NCI-H1092 treated with DMSO at 0.1 percent for 48 hours (cell line): ENCODE measurements at places on chromosomes 3 and 15.

- no peak for DNase-seq
Measured at GRCh38 chr15:79381593-79381992, 50.5 kb upstream of the MINAR1 start.

DNA sequence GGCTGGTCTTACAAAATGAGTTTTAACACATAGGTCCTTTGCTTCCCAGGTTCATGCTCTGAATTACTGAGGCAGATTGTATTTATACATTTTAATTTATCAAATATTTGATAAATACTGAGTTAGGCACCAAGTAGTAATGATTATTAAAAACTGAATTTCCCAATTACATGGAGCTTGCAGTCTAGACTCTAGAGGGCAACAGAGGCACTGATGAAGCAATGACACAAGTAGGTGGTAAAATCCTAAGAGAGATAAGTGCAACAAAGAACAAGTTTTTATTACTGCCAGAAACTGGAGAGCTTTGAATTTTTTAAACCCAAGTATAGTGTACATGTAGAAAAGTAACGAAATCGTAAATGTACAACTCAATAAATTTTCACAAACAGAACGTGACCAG lies 406.2 kb upstream of the RARB start:
- DNase-seq = no peak

GRCh38 chr3:128706086-128706615 lies 19.8 kb upstream of the RAB7A start:
- no peak for DNase-seq

GRCh38 chr3:59737241-59737640 lies 687.4 kb upstream of the CFAP20DC start:
- no peak for DNase-seq

GRCh38 chr3:142943349-142943748 lies 20.1 kb downstream of the PAQR9 start:
- DNase-seq = no peak

DNA sequence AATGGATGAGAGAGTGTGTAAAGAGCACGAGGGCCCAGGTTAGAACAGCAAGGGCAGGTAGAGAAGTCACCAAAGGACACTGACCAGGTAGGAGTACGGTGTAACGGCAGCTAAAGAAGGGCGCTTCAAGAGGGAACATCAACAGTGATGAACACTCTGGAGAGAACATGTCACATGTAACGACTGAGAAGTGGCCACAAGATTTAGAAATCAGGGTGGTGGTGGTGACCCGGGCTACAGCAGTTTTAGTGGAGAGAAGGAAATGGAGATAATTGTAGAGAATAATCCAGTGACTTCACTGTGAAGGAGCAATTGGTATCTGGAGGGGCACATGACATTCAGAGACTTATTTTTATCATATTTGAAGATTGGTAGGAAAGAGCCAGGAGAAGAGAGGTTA lies 1.2 kb upstream of the C15orf40 start:
- DNase-seq = no peak

DNA sequence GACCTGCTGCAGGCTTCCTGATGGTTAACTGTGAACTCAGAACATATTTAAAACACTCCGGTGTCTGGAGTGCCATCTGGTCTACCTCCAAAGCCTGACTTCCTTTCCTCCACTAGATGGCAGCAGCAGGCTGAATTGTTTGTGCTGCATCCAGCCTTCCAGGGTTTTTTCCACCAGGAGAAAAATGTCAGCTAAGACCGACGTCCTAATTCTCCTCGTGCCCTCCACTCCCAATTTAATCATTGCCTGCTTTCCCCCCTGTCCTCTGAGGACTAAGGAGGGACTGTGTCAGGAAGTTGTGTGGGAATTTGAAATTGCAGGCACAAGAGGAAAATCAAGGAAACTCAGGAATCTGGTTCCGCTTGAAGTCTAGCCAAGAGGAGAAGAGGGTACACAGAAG lies 165.2 kb upstream of the UMPS start:
- DNase-seq = peak; percentile 64

DNA sequence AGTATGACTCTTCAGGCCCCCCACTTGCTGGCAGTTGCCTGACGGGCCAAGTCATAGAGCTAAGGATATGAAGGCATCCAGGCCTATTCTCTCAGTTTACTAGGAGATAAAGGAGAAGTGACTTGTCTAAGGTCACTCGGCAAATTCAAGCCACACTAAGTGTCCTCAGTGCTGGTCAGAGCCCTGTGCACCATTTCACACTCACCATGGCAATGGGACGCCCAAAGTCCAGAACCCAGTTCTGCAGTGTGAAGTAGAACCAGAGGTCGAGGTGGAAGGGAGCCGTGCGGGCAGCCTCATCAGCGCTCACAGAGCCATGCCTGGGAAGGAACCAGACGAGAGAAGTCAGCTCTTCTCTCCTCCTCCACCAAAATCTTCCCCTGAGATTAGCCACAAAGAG lies 11.2 kb downstream of the CLN6 start:
- DNase-seq = no peak

DNA sequence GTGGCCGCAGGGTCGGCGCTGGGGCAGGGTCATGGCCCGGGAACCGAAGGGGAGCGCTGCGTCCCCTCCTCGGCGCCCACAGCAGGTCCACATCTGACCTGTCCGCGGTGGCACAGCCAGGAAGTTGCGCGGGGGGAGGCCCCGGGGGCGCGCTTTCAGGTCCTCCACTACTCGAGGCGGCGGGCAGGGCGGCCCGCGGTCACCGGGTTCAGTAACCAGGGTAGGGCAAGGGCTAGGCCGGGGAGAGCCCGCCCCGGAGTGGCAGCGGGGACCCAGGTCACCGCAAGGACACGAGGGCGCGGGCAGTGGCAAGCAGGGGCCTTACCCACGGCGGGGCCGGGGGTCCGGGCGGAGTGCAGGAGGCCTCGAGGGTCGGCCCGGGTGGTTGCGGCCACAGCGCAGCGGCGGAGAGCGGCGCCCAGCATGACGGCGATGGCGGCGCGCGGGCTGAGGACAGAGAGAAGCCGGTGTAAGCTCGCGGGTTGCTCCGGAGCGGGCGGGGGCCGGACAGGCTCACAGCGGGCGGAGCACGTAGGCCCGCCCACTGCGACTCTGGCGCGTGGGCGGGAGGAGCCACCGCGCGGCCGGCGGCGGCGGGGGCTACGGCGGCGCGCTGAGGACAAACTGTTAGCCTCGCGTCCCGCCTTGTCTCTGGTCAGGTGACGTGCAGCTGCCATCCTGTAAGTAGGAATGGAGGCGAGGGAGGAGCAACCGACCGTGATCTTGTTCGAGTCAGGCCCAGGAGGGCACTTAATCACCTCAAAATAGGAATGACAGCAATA lies at the start of gene COX5A:
Gene COX5A (minus strand): TSS at position 484 of the 782 bp plus-strand sequence. CDS start 59 bp downstream, at position 425.
- peak; percentile 90 for DNase-seq

DNA sequence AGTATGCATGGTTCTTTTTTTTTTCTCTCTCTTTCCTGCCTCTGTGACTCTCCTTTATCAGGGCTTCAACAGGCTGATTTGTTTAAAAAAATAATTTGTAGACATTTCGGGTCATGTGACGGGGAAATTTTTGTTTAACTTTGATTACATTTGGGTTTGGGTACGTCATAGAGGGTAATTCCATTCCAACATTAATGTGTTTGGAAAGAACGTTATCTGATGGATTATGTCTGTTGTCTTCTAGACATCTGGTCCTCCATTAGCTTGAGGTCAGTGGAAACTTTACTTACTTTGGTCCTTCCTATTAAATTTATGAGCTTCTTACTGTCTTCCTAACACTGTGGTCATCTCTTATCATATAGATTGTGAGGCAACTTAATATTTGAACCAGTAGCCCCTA lies 80.9 kb downstream of the STT3B start:
- DNase-seq = no peak

DNA sequence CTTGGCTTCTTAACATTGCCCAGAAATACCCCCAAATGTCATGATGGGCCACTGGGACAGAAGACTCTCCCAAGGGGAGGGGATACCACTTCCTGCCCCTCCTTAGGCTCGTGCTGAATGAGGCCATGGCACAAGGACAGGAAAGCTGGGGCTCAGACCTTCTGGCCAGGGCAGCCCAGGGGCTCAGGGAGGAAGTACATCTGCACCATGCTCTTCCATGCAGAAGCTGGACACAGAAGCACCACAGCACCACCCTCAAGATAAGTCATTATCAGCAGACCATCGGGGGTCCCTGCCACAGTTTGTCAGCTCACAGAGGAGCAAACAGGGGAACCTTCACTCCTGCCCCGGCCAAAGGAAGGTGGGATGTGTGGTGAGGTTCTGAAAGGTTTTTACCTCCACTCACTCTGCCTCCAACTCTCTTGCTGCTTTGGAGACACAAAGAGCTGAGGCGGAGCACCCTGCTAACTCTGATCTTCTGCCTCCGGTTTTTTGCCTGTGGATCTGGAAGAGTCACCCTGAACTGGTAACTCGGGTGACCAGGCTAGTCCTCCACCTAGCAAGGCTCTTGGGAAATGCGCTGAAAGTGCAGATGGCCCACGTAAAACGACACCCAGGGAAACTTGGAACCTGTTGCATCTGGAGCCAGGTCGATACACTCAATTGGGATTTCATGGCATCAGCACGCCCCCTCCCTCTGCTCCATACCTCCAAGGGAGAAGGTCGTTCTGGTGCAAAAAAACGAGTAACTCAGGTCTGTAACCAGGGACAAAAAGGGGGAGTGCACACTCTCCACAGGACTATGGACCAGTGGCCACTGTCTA lies 8.3 kb downstream of the BMF start:
- DNase-seq = no peak

- no peak for DNase-seq
Measured at GRCh38 chr15:100168787-100169186, 173.0 kb downstream of the ADAMTS17 start.

GRCh38 chr3:159987291-159987711 lies 1.3 kb upstream of the IL12A start:
- DNase-seq = no peak

DNA sequence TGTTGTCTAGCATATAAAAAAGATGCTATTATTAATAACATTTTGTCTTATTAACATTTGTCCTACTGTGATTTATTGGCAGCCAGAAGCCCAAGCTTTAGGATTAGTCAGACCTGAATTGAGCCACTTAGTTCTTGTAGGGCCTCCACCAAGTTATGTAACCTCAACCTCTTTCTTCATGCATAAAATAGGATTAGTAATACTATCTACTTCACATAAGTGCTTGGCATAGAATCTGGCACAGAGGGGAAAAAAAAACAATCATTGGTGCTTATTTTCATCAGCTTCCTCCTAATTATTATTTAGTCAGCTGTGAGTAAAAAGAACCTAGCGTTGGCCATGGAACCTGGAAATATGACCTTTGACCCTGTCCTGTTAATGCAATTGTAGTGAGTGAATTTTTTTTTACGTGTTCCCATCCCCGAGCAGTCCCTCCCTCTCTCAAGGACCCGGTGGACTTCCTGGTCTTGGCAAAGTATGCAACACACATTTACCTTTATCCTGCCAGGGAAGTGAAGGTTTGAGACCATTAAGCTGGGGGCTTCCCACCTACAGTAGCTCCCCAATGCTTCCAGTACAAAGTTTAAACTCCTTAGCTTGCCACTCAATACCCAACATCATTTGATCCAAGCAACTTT lies 136.8 kb downstream of the FHIT start:
- DNase-seq = no peak

DNA sequence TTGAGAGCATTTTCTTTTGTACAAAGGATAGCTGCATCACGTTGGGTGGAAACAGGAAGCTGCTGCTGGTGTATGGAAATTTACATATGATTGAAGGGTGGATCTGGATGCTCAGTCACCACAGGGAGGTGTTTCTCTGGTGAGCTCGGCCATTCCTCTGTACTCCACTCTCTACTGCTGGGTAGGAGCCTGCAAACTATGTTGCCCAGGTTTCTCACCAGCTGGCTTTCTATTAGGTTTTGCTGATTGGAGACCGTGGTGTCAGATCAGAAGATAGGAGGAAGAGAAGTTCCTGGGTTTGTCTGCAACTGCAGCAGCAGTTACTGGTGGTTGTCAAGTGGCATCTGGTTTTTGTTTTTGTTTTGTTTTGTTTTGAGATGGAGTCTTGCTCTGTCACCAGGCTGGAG lies 61.7 kb downstream of the TAMM41 start:
- no peak for DNase-seq

- DNase-seq = no peak
Measured at GRCh38 chr3:140062461-140062860, 127.5 kb downstream of the CLSTN2 start.

DNA sequence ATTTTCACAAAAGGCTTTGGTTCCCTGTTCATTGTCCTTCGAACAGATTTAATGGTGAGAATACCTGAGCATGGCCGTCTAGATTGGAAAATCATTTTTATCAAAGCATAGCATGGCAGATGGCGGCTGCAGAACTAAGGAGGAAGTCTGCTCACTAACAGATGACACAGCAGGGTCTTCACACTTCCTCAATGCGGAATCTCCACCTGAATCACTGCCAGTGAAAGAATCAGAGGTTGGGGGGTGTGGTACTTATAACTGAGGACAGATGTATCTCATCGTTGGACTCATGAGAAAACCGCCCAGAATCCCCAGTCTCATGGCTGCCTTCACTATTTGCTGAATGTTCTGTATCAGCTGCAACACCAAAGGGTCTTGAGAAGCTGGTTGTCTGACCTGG lies 31.6 kb upstream of the PYGO1 start:
- DNase-seq = no peak

GRCh38 chr3:197430502-197430901 lies 125.3 kb downstream of the BDH1 start:
- no peak for DNase-seq

GRCh38 chr15:34699968-34700640 lies 54.7 kb downstream of the GJD2 start:
- no peak for DNase-seq

- no peak for DNase-seq
Measured at GRCh38 chr3:152539191-152539764, 270.5 kb downstream of the MBNL1 start.

DNA sequence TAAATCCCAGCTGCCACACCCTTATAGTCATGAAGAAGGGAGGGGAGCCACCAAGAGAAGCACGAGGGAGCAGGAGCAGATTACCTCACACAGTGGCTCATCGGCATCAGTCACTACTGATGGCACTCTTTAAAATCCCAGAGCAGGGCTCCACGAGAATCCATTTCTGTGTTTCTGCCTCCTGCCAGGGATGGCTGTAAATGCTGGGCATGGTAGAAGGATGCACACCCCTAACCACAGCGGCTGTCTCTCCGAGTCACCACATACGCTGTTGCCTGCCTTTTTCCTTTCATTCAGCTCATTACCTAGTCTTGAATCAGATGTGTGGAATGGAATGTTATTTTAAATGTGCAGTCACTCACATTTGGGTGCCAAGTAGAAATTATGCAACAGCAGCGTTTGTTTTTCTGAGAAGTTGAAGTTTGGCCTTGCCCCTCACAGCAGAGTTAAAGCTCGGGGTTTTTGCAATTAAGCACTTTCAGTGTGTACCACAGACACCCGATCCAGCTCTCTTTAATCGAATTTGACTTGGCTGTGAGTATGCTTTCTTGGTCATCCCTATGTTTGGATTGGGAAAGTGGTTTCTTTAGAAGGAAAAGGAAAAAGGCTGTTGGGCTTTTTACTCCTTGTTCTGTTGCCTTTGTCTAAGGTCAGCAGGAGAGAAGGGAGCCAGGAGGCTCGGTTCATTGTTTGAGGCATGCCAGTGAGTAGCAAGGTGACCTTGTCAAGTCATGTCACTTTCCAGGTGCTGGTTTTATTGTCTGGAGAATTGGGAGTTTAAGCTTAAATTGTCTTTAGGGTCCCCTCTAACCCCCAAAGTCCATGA lies 284.2 kb upstream of the TPM1 start:
- no peak for DNase-seq
